ENCODE measurements at places on chromosomes 7 and 10.
A peak's percentile ranks its signal among the peaks of the same experiment; 100 is the strongest.

- peak; percentile 43 for DNase-seq
These were observed 201.3 kb downstream of the JCAD start for GRCh38 chr10:29857843-29858701.

DNA sequence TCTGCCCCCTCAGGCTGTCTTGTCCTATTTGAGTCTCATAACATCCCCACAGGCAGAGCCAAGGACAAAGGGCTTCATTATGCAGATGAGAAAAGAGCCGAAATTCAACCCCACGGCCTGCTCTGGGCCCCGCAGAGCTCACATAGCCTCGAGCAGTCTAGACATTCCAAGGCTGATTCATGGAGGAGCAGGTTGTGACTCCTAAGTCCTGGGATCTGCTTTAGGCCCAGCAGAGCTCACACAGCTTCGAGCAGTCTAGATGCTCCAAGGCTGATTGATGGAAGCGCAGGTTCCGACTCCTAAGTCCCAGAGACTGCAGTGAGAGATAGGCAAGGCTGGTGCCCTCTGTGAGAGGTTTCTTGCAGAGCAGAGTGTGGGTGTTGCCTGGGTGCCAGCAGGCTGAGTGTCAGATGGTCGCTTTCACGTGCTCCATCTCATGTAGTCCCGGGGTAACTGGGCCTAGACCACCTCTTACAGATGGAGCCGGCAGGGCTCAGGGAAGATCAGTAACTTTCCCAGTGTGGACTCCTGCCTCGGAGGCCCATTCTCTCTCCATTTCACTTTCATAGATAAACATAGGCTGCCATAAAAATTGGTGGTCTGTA is 436.1 kb upstream of the FOXK1 start:
- no peak for DNase-seq

GRCh38 chr10:15462253-15462897 is 91.3 kb upstream of the FAM171A1 start:
- DNase-seq = no peak

DNA sequence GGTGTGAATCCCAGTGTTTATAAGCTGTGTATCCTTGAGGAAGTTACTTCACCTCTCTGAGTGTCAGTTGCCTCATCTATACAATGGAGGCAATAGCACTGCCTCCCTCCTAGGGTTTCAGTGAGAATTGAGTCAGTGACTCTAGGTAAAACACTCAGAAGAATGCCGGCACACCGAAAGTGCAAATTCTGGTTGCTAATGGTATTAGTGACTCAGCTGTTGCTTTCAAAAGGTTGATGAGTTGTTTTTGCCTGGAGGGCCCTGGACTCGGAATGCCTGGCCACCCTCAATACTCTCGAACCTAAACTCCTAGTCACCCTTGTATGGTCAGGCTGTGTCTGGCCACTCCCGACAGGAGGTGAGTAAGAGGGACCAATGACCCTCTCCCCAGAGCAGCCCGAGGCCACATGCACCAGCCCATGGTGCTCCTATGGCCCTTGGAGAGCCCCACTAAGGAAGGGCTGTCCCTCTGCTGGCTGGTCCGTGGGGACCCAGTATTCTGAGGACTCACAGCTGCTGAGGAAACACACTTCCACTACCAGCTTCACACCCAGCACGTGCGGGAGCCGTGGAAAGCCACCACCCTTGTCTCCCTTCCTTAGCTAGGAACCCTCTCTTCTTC is 60.2 kb downstream of the CALML3 start:
- no peak for DNase-seq

DNA sequence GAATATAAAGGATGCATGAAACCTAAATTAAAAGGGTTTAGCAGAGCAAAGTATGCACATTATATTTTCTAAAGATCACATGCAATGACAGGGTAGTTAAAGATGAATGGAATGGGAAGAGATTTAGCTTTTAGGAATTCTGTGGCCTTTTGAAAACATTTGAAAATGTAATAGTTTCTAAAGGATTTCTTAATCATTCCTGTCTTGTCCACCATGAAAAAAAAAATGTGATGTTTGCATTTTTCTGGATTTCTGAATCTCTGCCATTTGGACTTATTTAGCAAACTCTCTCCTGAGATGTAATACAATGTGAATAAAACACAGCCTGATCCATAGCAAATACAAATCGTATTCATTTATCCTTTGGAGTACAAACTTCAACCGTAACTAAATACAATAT is 126.6 kb upstream of the RAB11FIP2 start:
- DNase-seq = no peak

- no peak for DNase-seq
These were observed 216.6 kb upstream of the SH2B2 start for GRCh38 chr7:102069931-102070629.

- DNase-seq = no peak
These were observed 110.3 kb downstream of the DKK1 start for GRCh38 chr10:52424341-52424740.

- no peak for DNase-seq
These were observed 380.6 kb upstream of the VSTM2A start for GRCh38 chr7:54161621-54162020.

GRCh38 chr10:34102893-34103506 is 712.1 kb downstream of the PARD3 start:
- DNase-seq = no peak

- no peak for DNase-seq
These were observed 821 bp upstream of the JAZF1 start for GRCh38 chr7:28181416-28181815.

- no peak for DNase-seq
These were observed 93.0 kb downstream of the HGF start for GRCh38 chr7:81676813-81677212.

DNA sequence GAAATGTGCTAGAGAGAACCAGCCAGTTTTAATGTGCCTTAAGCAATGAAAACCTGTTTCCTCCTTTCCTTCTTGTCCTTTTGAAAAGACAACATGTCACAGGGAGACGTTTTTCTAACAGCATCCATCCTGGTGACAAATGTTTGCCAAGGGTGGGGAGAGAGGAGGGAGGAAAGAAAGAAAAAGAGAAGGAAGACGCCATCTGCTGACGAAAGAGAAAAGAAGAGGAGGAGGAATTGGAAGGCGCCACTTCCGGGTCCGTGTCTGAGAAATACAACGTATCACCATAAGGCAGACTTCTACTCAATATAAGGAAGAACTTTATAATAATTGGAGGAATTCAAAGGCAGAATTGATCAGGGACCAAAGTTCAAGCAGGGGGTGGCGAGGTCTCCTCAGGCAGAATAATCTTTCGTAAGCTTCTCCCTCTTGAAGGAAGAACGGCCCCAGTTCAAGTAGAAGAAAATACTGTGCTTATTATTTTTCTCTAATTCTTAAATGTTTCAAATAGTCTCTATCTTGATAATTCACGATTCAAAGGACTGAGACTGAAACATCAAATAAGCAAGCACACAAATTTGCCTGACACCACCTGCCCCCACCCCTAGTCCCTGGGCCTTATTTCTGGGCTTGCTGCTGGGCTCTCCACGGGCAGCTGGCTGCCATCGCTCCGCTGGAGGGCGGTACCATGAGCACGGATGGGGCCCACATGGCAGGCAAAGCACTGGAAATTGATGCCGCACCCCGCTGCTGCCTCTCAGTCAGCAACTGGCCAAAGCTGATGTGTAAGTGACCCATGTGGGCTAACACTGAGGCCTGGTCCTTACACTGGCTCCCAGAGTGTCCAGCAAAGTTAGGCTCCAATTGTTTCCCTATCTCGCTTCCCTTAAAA is 273.7 kb upstream of the KLF14 start:
- peak; percentile 64 for DNase-seq

DNA sequence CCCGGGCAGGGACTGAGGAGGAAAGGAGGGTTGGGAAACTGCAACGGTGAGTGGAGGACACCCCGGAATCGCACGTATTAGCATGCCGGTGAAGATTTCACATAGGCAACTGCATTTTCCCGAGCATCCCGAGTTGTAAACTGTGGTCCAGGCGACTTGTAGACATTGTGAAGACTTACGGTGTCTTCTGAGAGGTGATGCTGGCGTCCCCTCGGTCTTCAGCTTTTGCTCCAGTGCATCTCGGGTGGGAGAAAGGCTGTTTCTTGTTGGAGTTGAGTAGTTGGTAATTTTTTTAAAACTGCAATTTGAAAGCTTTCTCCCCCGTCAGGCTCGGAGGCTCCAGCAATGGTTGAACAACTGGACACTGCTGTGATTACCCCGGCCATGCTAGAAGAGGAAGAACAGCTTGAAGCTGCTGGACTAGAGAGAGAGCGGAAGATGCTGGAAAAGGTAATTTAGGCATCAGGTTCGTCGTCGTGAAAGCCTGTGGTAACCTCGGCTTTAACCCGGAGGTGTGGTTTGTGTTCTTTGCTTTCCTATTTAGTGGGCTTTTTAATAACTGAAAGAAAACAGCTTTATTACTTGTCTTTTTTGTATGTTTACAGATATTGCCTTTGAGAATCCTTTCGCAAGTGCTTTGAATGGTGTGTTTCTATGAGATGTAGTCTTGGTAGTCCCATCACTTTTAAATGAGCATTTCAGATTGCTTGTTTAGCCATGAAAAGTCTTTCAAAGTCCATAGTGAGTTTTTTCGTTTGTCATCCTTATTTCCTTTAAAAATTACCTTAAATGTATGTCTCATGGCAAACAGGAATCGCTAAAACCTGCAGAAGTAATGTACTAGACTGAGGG is 687 bp downstream of the HELLS start:
- peak; percentile 20 for DNase-seq

DNA sequence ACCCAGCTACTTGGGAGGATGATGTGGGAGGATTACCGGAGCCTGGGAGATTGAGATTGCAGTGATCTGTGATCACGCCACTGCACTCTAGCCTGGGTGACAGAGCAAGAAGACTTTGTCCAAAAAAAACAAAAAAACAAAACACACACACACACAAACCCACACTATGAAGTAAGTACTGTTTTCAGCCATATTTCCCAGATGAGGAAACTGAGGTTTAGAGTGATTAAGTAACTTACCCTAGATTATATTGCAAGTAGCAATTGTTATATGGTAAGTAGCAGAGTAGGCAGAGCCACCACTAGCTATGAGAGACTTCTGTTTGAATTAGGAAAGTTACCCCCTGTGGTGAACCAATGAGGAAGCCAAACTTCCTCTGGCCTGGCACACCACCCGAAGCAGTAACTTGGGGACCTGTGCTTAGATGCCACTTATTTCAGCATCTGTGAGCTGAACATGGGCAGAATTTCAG is 61.9 kb downstream of the MCU start:
- DNase-seq = no peak

GRCh38 chr7:999941-1000935 is 17.3 kb downstream of the CYP2W1 start:
- DNase-seq = no peak

- no peak for DNase-seq
These were observed 59.2 kb downstream of the CDHR3 start for GRCh38 chr7:106022193-106022821.

DNA sequence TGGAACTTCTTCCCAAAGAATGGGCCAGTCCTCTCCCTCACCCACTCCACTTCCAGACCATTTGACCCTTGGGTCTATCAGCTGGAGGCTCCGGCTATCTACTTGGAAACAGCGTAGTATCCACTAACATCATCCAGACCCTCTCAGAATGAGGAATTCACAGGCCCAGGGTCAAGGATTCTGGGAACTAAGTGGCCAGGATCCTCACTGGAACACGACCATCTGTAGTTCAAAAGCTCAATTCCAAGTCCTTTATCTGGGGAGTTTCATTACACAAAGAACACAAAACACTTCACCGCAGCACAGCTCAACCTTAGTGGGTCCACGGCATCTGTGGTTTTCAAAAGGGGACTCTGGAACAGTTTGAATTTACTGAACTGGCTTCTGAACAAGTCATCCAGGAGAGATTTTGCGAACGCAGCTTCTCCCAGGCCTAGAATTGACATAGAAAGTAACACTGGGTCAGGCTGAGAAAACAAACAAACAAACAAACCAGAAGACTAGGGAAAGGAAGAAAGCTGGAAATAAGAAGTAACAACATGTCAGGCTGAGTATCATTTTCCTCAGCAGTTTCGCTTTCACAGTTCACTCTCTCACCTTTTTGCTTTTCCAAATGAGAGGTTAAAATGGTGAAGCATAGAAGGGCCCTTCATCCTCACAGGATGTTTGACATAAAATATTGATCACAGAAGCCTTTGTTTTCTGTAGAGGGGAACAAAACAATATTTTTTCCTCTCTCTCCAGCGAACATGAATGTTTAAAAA is 57.6 kb upstream of the USP6NL start:
- DNase-seq = no peak

GRCh38 chr10:71025535-71025934 is 137.2 kb upstream of the PCBD1 start:
- no peak for DNase-seq

GRCh38 chr10:5565671-5566581 is 41.2 kb downstream of the CALML3 start:
- no peak for DNase-seq

- no peak for DNase-seq
These were observed 194.1 kb upstream of the SP8 start for GRCh38 chr7:20980668-20981264.

DNA sequence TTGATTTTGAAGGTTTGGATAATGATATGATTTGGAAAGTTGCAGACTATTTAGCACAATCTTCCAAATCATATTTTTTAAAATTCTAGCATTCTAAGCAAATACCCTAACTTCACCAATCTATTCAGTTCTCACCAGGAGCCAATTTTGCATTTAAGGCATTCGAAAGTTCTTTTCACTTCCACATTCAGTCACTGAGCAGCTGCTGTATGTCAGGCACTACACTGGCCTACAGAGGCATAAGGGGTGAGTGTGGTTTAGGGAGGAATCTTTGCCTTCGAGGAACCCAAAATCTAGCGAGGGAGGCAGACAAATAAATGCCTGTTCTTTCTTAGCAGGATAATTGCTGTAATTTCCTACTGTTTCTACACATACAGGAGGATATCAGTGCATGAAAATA is 10.7 kb upstream of the UCN3 start:
- no peak for DNase-seq

DNA sequence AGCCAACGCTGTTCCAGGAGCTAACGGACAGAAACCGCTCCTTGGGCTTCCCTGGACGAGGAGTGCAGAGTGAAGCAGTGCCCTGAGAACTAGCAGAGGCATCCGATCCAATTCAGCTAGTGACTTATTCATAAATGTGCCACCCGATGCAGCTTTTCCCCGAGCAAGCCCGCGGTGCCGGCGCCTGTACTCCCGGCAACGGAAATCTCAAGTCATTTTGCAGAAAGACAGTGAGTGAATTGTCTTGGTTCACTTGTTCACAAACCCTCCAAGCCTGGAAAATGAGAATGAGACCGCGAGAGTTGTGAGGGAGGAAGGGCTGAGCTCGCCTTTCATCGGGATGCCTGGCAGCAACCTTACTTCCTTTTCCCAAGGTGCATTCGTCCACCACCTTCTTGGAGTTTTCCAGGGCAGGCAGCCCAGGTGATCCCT is 87.5 kb downstream of the COBL start:
- DNase-seq = no peak

- DNase-seq = no peak
These were observed 556.3 kb downstream of the GRM8 start for GRCh38 chr7:126696256-126697038.

GRCh38 chr10:56646329-56647111 is 285.5 kb upstream of the ZWINT start:
- DNase-seq = no peak

GRCh38 chr7:100642534-100642907 is 1.2 kb upstream of the TFR2 start:
- DNase-seq = peak; percentile 57
